ENCODE measurements at places on chromosomes 13 and 19.

GRCh38 chr13:44259045-44260027, 114.3 kb upstream of the SERP2 start:
- DNase-seq: peak; percentile 65

- no peak for DNase-seq
Measured at GRCh38 chr13:78689011-78689410, 30.1 kb upstream of the OBI1 start.

- DNase-seq: no peak
Measured at GRCh38 chr13:71727042-71727441, 140.0 kb downstream of the DACH1 start.

DNA sequence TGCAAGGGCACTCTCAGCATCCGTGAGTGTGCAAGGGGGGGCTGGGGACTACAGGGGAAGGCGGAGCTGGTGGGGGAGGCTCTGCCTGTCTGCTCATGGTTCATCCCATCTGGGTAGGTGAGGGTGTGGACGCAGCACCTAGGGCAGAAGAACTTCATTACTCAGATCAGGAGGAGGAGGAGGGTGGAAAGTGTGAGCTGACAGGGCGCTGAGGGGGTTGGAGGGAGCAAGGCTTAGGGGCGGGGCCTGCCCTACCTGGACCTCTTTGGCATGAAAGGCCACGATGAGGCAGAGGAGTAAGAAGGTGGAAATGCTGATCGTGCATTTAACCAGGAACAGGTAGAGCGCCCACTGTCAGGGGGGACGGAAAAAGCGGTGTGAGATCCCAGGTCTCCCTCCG, 4.5 kb downstream of the KCNN4 start:
- DNase-seq: no peak

GRCh38 chr19:17929056-17929455, 3.8 kb upstream of the CCDC124 start:
- DNase-seq: no peak

DNA sequence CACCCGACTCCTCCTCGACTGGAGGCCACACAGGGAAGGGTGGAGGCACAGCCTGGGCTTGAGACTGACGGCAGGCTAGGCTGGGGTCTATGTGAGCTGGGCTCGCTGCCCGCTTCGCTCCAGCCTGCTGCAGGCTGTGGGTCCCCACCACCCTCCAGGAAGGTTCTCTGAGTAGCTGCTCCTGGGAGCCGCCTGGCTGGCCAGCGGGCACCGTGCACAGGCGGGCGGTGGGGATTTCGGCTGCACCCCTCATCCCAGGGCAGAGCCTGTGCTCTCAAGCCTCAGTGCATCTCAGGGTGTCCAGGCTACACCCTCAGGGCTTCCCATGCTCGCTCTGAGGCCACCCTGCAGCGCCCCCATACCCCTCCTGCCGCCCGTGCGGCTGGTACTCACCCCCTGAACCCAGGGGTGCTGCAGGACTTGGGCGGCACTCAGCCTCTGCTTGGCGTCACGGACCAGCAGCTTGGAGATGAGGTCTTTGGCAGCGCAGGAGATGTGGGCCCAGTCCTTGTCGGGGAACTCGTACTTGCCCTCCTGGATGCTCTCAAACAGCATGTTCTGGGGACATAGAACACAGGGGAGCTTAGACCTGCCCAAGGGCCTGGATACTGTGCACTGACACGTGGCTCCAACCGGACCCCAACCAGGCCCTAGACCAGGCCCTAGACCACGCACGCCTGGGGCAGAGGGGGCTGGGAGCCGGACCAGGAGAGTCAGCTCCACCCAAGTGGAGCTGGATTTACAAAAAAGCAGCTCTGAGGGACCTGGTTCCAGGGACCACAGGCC, 10.2 kb downstream of the MKNK2 start:
- DNase-seq: no peak

- DNase-seq: no peak
Measured at GRCh38 chr13:99426426-99426825, 74.8 kb upstream of the TM9SF2 start.

GRCh38 chr13:51034906-51035305, 76.2 kb downstream of the C13orf42 start:
- no peak for DNase-seq

DNA sequence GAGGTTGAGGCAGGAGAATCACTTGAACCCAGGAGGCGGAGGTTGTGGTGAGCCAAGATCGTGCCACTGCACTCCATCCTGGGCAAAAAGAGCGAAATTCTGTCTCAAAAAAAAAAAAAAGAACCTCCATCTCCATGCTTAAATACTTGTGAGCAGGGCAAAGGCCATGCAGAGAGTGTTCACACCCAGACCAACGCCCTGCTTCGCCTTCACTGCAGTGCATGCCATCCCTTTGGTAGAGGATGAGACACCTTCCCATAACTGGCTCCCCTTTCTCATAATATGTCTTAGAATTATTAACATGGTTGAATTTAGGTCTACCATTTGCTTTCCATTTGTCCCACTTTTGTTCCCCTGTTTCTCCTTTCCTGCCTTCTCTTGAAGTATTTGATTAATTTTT, 15.4 kb downstream of the BBC3 start:
- DNase-seq: no peak

GRCh38 chr13:79678100-79678499, 197.1 kb downstream of the NDFIP2 start:
- DNase-seq: no peak

DNA sequence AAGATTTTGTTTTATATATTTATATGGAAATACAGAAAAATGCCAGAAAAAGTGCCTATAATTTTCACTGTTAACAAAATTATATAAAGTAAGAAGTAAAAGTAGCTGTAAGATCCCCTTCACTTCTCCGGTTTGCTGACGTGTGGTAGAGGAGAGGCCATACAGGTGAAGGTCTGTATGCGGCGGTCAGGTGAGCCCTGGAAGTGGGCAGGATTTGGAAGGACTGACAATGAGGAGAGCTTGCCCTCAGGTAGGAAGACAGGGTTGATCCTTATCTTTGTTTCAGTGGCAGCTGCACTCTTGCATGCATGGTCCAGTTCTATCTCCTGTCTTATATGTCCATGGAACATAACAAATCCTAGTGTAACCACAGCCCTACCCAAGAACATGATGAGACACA, 16.9 kb upstream of the TFDP1 start:
- no peak for DNase-seq

DNA sequence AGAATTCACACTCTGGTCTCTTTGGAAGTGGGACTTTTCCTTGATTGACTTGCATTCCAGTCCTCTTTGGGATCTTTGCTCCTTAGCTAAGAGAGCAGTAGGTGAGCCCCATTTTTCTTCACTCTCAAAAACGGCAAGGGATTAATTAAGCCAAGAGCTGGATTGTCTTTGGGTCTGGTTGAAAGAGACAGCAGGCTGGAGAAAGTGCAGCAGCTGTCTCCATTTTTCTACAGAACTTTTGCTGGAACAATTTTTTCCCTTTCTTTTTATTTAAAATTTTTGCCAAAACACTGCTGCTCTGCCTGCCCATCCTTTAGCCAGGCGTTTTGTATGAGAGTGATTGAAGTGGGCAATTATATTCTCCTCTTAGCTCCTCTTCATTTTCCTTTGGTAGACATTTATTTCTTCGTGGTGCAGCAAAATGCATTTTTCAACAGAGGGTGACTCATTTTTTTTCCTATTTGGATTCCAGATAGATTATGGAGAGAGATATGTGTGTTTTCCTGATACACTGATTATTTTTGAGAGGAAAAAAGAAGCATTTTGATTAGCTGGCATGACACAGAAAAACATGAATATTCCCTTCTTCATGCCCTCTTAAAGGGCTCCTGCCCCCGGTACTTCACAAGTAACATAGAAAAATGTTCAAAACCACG, 371.2 kb upstream of the NBEA start:
- no peak for DNase-seq

GRCh38 chr13:113962975-113963374, 10.9 kb downstream of the C13orf46 start:
- DNase-seq: no peak

GRCh38 chr13:88586263-88586662, 915.1 kb downstream of the SLITRK5 start:
- DNase-seq: no peak

- DNase-seq: no peak
Measured at GRCh38 chr19:2424686-2425621, 2.4 kb downstream of the TIMM13 start.

DNA sequence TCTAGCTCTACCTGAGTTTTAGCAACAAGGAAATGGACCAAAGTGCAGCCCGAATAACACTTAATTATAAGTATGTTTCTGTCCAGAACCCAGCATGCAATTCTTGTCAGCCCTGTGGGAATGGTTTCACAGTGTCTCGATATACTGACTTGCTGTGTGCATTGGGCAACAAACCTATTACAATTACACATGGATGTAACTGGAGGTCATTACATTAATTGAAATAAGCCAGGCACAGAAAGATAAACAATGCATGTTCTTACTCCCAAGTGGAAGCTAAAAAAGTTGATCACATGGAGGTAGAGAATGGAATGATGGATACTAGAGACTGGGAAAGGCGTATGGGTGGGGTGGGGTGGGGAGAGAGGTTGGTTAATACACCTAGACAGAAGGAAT, 5.1 kb upstream of the CYP2S1 start:
- no peak for DNase-seq

DNA sequence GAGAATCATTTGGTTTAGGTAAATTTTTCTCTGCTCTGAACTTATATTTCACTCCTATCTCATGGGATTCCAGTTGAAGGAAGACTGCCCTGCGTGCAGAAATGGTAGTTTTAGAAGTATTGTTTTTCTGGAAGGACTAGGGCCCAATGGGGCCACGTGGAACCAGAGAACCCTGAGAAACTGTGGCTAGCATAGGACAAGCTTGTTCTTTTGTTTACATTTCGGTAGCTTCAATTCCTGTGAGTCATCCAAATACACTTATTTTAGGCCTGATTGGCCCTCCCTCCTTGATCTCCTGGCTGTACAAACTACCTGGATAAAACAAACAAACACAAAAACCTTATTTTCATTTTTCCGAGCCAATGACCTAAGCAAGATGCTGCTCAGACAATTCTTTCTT, 124.0 kb downstream of the ITGBL1 start:
- DNase-seq: no peak

DNA sequence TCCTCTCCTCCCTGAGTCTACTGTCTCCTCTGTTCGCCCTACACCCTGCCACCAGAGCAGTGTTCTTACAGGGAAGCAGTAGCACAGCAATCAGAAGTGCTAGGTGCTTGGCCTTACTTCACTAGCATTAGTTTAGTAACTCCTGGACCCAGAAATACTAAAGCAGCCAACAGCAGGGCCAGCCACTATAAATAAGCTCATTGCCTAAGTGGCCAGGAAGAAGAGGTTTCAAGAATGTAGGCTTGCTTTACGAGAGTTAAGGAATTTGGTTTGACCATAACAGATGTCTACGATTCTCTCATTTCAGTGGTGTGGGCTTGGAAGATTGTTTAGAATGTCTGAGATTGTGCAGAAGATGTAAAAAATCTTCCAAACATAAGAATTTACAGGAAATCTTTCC, 103.3 kb downstream of the ZAR1L start:
- DNase-seq: no peak

GRCh38 chr13:98609756-98610155, 32.8 kb upstream of the STK24 start:
- no peak for DNase-seq

GRCh38 chr13:109130093-109130835, 500.9 kb downstream of the MYO16 start:
- no peak for DNase-seq

GRCh38 chr13:38641164-38641948, 45.5 kb upstream of the FREM2 start:
- no peak for DNase-seq

GRCh38 chr13:44274771-44275205, 98.8 kb upstream of the SERP2 start:
- peak; percentile 33 for DNase-seq
